ENCODE measurements at places on chromosomes 12 and 14.
A peak's percentile ranks its signal among the peaks of the same experiment; 100 is the strongest.

DNA sequence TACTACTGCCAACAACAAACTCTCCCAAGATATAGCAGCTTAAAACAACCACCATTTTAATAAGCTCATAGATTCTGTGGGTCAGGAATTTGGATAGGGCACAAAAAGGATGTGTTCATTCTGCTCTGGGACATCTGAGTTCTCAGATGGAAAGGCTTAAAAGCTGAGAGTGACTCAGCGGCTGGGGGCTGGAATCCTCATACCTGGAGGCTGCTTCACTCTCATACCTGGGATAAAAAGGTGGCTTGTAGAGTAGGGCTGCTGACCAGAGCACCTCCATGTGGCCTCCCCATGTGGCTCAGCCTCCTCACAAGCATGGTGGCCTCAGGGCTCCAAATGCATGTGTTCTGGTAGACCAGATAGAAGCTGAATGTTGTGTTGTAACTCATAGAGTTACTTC is 20.2 kb upstream of the PELI2 start:
- no peaks in the 10 kb centered on the region for H3K27me3 ChIP-seq
- no peak overlapping the region for H3K27ac ChIP-seq
- no peak for DNase-seq
- H3K4me1 ChIP-seq, result no peaks in the 10 kb centered on the region
- no peak overlapping the region for H3K4me3 ChIP-seq
- no peaks in the 10 kb centered on the region for H3K36me3 ChIP-seq

GRCh38 chr14:104116756-104117340 is 21.5 kb upstream of the KIF26A start:
- H3K27me3 ChIP-seq, result peaks cover 7% of the 10 kb centered on the region
- peak overlapping the region; percentile 6 for H3K27ac ChIP-seq
- peak; percentile 73 for DNase-seq
- peaks cover 4% of the 10 kb centered on the region for H3K4me1 ChIP-seq
- H3K4me3 ChIP-seq, result peak overlapping the region; percentile 69
- no peaks in the 10 kb centered on the region for H3K36me3 ChIP-seq

DNA sequence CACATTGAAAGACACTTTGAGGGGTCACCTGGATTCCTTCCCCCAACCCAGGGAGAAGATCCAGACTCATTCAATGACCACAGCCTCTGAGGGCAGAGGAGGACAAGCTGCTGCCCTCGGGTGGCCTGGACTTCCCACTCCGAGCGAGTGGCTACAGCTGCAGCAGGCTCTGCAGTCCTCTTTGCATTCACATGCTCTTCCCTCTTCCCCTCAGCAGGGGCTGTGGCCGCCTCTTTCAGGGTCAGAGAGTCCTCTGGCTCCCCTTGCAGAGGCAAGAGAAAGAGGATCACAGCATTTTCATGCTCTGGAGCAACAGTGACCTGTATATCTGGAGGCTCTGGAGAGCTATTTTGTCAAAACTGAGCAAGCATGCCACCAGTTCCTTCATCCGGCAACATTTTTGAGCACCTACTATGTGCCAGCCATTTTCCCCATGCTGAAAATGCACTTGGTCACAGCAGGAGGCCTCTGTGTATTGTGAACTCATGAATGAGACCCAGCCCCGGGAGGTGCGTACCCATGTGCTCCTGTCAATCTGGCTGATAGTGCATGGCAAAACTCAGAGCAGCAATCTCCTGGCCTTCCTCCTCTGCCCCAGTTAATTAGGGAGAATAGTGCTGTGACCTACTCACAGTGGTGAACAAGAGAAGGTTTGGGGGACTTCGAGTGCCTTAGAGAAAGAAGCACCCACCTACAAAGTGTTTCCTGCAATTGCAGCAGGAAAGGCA is 42.9 kb upstream of the KCNA5 start:
- no peak overlapping the region for H3K4me3 ChIP-seq
- no peaks in the 10 kb centered on the region for H3K36me3 ChIP-seq
- no peaks in the 10 kb centered on the region for H3K27me3 ChIP-seq
- H3K4me1 ChIP-seq, result no peaks in the 10 kb centered on the region
- no peak for DNase-seq

- H3K27me3 ChIP-seq, result no peaks in the 10 kb centered on the region
- H3K27ac ChIP-seq, result no peak overlapping the region
- DNase-seq, result peak; percentile 85
These were observed 19.8 kb downstream of the ZBTB42 start for GRCh38 chr14:104820669-104821228.

DNA sequence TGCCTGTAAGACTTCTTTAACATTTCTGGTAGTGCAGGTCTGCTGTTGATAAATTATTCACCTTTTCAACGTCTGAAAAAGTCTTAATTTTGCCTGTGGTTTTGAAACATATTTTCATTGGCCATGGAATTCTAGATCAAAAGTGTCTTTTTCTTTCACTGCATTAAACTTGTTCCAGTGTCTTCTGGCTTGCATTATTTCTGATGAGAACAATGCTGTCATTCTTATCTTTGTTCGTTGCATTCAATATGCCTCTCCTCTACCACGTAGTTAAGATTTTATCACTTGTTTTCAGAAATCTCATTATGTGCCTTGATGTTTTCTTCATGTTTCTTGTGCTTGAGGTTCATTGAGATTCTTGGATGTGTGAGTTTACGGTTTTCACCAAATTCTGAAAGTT is 13.4 kb upstream of the KIF26A start:
- no peaks in the 10 kb centered on the region for H3K4me1 ChIP-seq
- H3K27me3 ChIP-seq, result peaks cover 2% of the 10 kb centered on the region
- no peak overlapping the region for H3K27ac ChIP-seq
- no peak for DNase-seq
- no peaks in the 10 kb centered on the region for H3K36me3 ChIP-seq

GRCh38 chr12:94401326-94401725 is 58.3 kb downstream of the CEP83 start:
- H3K27ac ChIP-seq, result no peak overlapping the region

DNA sequence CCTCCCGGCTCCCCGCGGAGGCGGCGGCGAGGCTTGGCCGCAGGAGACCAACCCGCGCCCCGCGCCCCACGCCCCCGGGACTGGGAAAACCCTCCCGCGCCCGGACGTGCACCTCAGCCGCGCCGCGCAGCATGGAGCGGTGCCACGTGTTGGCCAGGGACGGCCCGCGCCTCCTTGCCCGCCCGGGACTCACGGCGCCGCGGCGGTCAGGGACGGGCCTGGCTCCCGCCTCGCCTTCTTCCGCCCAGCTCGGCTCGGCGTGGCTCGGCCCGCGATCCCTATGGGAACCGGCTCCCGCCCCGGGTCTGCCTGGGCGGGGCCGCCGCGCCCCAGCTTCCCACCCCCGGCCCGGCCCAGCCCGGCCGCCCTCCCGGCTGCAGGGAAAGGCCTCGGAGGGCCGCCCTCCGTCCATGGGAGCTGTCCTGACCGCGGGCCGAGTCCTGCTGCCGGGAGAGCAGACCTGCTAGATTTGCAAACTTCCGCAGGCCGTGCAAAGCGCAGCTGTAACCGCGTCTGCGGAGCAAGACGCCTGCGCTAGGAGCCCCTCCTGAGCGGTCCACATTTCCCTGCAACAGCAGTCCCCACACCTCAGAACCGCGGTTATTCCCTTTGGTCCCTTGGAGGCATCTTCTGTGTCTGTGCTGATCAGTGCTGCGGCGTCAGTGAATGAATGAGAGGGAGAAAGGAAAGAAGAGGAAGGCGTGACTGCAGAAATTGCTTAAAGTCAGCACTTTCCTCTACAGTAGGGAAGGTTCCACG is at the start of gene CDKL1:
Gene CDKL1, minus strand, starts transcription at position 251 of the 759 bp plus-strand sequence. CDS start 1,013 bp downstream, outside the sequence.
- H3K27me3 ChIP-seq, result no peaks in the 10 kb centered on the region
- peak within 1 kb of the TSS; percentile 58 for H3K27ac ChIP-seq

DNA sequence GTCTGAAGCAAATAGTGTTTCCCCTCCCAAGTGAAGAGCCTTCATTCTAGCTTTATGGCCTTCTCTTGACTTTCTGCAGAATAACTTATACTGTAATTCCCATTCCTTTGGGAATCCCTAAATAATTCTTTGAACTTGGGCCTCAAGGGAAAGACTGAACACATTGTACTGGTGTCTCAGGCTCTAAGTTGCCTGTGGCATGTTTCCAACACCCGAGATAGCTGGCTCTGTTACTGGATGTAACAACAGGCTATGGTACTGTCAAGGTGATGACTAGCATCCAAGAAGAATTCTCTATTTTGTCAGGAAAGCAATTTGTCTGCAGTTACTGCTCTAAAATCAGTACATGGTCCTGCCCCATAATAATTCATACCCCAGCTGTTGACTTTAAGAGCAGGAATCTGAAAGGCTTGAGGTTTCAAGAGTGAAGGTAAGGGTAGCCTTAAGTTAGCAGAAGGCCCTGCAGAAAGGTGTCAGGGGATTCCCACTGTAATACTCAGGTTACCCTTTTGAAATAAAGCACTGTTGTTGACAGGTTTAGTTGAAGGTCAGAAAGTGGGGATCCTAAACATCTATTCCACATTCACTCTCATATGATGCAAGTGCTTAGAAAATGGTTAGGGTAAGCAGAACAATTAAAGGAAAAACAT is 5.2 kb downstream of the GPX2 start:
- H3K36me3 ChIP-seq, result peaks cover 36% of the 10 kb centered on the region
- DNase-seq, result no peak
- no peak overlapping the region for H3K4me3 ChIP-seq

DNA sequence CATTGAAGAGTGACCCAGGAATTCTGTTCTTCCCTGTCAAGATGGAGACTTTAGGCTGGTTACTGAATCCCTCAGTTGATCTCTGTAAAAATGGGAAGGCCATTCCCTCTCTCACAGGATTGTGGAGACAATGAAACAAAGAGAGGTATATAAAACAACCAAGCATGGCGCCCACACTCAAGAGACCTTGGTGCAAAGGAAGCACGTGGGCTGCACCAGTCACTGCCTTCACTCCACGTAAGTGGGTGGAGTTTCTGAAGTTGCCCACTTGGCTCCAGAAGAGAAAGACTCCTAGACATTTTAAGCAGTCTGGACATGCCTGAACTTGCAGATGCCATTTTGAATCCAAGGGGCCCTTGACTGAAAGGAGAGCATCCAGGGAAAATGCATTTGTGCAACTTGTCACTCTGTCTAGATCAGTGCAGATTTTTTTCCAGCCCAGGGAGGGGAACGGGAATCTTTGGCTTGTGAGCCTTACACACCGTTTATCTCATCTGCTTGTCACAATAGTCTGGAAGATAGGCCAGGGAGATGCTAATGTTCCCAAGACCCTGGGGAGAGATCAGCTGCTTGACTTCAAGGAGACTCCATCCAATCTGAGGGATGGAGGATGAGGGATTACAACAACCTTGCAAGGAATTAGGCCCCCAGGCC is 96.9 kb upstream of the TBX3 start:
- no peak for DNase-seq
- no peak overlapping the region for H3K27ac ChIP-seq
- H3K36me3 ChIP-seq, result no peaks in the 10 kb centered on the region
- no peaks in the 10 kb centered on the region for H3K27me3 ChIP-seq

DNA sequence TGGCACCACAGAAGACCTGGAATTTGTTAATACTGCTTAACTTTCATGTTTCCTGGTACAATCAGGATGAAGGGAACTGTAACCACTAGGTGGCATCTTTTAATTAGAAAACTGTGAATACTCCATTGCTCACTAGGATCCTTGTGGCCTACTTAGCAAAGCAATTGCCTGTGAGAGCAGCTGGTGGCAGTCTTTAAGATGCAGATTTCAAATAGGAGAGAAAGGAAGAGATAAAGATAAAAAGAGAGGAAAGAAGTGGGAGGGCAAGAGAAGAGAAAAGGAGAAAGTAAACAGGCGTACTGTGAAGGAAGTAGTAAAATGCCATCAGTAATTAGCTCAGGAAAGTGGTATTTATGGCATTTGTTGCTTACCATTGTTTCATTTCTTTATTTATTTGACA is 114.5 kb downstream of the RAD51B start:
- no peaks in the 10 kb centered on the region for H3K27me3 ChIP-seq
- no peaks in the 10 kb centered on the region for H3K36me3 ChIP-seq
- DNase-seq, result no peak

GRCh38 chr12:15532364-15532977 is 210.2 kb downstream of the PTPRO start:
- no peak overlapping the region for H3K27ac ChIP-seq
- H3K27me3 ChIP-seq, result no peaks in the 10 kb centered on the region
- H3K4me1 ChIP-seq, result peaks cover 5% of the 10 kb centered on the region
- DNase-seq, result no peak
- no peak overlapping the region for H3K4me3 ChIP-seq
- H3K36me3 ChIP-seq, result no peaks in the 10 kb centered on the region

- H3K27ac ChIP-seq, result no peak overlapping the region
- no peaks in the 10 kb centered on the region for H3K4me1 ChIP-seq
- no peak for DNase-seq
These were observed 89.8 kb downstream of the WSCD2 start for GRCh38 chr12:108218921-108219320.

DNA sequence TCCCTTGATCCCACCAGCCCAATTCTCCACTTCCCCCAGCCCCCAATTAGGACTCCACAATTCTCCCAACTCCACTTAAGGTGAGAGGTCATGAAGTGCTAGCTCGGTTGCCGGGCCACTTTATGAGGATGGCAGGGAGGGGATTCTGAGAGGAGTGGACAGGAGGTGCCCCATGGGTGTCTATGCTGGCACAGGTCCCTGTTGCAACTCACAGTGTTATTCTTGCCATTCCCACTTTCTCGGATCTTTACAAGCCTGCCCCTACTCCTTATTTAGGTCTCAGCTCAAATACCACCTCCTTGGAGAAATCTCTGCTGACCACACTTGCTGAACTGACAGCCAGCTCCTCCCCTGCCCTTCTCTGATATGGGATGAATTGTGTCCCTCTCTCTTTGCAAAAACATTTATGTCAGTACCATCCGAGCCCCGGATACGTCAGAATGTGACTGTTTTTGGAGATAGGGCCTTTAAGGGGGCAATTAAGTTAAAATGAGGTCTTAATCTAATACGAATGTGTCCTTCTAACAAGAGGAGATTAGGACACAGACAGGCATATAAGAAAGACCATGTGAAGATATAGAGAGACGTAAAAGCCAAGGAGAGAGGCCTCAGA is 4.2 kb upstream of the LGALS3 start:
- H3K36me3 ChIP-seq, result no peaks in the 10 kb centered on the region
- H3K4me3 ChIP-seq, result no peak overlapping the region
- H3K27ac ChIP-seq, result no peak overlapping the region
- no peak for DNase-seq
- peaks cover 33% of the 10 kb centered on the region for H3K4me1 ChIP-seq
- H3K27me3 ChIP-seq, result no peaks in the 10 kb centered on the region

GRCh38 chr14:106842687-106843086 is 1316.3 kb downstream of the TMEM121 start:
- no peaks in the 10 kb centered on the region for H3K27me3 ChIP-seq
- no peak for DNase-seq
- H3K27ac ChIP-seq, result no peak overlapping the region
- H3K36me3 ChIP-seq, result no peaks in the 10 kb centered on the region
- peaks cover 33% of the 10 kb centered on the region for H3K4me1 ChIP-seq

DNA sequence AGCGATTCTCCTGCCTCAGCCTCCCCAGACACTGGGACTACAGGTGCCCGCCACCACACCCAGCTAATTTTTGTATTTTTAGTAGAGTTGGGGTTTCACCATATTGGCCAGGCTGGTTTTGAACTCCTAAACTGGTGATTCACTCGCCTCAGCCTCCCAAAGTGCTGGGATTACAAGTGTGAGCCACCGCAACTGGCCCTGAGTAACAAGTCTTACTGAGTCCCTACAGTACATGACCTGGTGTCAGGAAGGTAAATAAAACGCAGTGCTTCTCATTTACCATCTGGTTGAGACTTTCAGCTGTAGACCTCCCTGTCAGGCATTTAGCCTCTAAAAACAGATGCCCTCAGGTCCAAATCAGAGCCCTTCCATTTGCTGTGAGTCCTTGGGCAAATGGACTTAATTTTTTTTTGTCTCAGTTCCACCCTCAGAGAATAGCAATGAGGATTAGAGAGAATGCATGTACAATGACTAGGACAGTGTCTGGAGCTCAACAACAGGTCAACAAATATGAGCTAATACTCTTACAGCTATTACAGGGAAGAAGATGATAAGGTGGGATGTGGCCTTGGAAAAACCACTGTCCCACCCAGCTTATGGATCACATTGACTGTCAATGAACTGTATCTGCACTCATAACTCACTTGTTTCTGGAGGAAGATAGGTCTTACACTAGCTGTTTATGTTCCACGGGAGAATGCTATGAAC is 70.5 kb downstream of the PHLDA1 start:
- H3K4me3 ChIP-seq, result no peak overlapping the region
- no peak overlapping the region for H3K27ac ChIP-seq
- no peaks in the 10 kb centered on the region for H3K27me3 ChIP-seq
